GM12878 (cell line): ENCODE measurements at places on chromosomes 1 and 21.

- DNase-seq: no peak
Observed at GRCh38 chr1:54577612-54578011, 29.6 kb downstream of the ACOT11 start.

- DNase-seq: no peak
Observed at GRCh38 chr1:62209931-62210595, 15.4 kb downstream of the L1TD1 start.

- DNase-seq: no peak
Observed at GRCh38 chr1:210301615-210302000, 27.1 kb upstream of the HHAT start.

- DNase-seq: no peak
Observed at GRCh38 chr1:85274969-85275453, 1.4 kb downstream of the BCL10 start.

DNA sequence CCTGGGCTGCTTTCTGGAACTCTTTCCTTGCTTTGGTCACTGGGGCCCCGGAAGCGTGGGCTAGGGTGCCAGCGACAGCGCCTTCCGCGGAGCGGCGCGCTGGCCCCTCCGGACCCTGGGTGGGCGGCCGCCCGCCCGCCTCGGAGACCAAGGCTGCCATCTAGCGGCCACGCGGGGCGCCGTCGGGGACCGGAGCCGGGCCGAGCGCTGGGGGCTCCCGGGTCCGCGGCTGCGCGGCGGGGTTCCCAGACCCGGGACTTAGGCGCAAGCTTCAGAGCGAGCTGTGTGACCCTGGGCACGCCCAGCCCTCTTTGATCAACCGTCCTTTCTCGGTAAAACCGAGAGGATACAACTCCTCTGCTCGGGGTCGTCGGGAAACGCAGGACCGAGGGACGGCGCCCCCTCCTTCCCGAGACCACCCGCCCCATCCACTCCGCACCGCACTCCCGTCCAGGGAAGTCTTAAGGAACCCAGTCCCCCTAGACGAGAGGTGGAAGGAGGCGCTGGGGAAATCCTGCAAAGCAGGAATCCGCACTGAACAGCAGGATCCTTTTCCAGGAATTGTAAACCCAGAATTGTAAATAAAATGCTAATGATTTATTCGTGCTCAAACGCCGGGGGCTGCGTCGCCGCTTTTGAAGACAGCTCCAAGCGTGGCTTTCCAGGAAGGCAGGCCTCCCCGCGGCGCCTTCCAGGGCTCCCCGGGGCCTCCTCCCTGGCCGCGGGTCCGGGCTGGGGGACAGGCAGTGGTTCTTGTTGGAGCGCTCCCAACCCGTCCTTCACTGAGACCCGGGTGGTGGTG is 41.2 kb downstream of the RRAGC start:
- no peak for DNase-seq

DNA sequence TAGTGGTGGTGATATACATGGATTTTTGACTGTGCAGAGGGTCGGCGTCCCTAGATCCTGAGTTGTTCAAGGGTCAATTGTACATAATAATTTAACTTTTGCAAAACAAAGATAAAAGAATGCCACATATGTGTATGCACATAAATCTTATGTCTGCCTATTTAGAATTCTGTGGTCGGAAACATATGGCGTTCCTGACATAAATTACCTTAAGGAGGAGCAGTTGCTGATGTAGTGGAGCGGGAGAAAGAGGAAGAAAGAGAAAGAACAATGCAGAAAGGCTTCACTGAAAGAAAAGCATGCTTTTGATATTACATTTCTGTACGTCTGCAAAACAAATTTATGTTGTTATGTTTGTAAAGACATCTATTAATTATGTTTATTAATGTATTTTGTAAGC is 40.0 kb downstream of the S1PR1 start:
- DNase-seq: no peak

GRCh38 chr1:117820096-117820495 is 109.3 kb downstream of the GDAP2 start:
- no peak for DNase-seq

DNA sequence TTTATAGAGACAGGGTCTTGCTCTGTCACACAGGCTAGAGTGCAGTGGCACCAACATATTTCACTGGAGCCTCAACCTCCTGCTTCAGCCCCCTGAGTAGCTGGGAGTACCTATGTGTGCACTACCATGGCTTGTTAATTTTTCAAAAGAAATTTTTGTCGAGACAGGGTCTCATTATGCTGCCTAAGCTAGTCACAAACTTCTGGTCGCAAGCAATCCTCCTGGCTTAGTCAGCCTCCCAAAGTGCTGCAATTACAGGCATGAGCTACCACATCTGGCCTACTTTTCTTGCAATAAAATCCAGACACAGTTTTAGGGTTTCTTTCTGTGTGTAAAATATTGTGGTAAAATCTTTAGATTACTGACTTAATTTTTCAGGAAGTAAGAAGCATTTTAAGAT is 27.9 kb upstream of the NTPCR start:
- no peak for DNase-seq

DNA sequence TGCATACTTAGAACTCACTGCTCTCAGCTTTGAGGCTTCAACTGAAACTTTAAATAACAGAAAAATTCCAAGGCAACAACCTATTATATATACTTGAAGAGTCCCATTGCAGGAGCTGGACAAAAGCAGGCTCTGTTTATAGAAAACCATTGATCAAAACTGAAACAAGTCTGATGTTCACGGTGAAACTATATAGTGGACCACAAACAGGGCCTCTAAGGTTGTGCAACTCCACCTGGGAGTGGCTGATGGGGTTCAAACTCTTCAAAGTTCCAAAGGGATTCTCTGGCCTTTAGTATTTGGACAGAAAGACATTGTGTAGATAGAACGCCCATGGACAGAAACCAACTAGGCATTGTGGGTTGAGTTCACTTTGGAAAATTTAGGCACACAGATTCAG is 140.3 kb downstream of the ZC3H11B start:
- no peak for DNase-seq

DNA sequence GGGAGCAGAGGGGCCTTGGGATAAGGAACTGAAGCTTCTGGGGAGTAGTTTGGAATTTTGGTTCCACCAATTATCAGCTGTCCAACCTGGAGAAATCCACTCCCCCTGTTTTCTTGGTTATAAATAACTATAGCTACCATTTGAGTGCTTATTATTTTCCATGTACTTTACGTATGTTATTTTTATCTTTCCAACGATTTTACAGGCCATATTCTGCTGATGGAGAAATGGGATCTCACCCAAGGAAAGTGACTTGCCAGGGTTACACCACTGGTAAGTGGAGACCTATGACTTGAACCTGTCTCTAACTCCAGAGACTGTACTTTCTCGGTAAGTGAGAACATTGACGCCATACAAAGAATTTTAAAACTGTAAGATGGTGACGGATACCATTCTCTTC is 49.0 kb upstream of the CD34 start:
- no peak for DNase-seq

DNA sequence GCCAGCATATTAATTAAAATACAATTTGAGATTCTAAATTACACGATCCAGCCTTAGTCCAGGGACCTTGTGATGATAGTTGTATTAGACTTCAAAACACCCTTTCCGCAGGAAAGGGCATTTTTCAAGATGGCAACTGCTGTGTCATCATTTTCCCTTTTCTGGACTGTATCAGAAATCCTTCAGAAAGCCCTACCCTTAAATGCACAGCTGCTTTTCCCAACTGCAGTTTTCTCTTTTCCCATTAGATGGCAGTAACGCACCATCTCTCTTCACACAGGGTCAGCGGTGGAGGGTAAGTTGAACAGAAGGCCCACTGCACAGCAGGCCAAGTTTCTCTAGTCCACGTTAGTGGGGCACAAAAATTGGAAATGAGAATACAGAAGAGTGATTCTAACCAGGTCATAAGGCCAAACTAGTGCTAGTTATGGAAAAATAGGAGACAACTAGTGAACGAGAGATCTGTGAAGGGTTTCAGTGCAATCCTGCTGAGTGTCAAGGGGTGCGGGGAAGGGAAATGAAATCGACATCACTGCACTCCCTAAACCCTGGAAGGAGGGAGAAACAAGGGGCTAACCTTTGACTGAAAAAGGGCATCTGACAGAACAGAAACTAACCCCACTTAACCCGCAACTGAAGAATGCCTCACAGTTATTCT is 22.1 kb upstream of the TDRD10 start:
- peak; percentile 45 for DNase-seq

DNA sequence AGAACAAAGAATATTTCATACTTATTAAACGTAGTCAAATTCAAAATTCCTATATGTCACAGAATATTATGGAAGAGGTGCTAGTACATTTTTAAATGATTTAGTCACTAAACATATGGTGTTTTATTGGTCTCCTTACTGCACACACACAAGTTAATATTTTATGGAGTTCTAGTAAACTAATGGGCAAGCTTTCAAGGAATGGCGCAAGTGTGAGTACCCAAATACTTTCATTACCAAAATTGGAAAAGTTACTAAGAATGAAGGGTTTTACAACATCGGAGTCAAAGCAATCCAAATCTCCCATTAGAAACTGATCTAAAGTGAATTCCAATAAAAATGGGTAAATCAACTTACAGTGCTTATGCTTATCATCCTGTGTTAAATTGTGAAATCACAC is 921.9 kb downstream of the ADGRL2 start:
- DNase-seq: no peak

DNA sequence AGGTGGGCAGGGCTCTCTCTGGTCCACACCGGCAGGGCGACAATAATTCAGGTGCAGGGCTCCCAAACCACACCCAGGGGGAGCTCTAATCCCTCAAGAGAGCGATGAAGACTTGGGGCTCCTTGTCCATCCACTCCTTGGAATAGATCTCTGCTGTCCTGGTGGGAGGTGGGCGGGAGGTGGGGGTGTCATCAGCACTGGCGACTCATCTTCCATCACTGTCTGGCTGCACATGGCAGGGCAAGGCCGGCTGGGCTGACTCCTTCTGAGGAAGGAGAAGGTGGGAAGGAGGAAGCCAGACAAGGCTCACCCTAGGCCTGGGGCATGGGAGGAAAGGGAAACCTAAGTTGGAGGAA is 29.3 kb downstream of the TNNT2 start:
- no peak for DNase-seq
